ENCODE measurements at places on chromosomes 7 and 10.

GRCh38 chr7:116631676-116632075 lies 40.3 kb upstream of the MET start:
- no peak for DNase-seq

- no peak for DNase-seq
These were observed 40.7 kb downstream of the OGDH start for GRCh38 chr7:44646921-44647636.

GRCh38 chr7:21028186-21028585 lies 241.5 kb upstream of the SP8 start:
- no peak for DNase-seq

GRCh38 chr7:140494867-140495266 lies 15.6 kb upstream of the MKRN1 start:
- DNase-seq: no peak

DNA sequence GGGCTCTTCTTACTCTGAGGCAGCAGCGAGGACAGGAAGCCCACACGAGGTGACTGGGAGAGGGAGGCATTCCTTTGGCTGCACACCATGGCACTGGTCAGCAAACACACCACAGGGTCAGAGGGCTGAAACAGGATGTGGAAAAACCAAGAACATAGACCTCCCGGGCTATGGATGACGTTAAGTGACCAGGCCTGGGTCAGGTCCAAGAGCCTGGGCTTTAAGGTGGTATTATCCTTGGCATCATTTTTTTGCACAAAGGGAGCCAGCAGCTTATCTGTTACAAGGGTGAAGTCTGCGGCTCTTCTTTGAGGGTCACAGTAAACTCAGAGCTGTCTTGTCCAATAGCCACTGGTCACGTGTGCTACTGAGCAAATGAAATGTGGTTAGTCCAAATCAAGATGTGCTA lies 7.0 kb downstream of the WDR91 start:
- DNase-seq: no peak

- no peak for DNase-seq
These were observed 52.8 kb downstream of the ESYT2 start for GRCh38 chr7:158776474-158776873.

GRCh38 chr10:73495884-73496674 lies at the start of gene PPP3CB:
Gene PPP3CB, minus strand, starts transcription at chr10:73496024. Its CDS starts 135 bp downstream, at chr10:73495889.
- peak; percentile 94 for DNase-seq

DNA sequence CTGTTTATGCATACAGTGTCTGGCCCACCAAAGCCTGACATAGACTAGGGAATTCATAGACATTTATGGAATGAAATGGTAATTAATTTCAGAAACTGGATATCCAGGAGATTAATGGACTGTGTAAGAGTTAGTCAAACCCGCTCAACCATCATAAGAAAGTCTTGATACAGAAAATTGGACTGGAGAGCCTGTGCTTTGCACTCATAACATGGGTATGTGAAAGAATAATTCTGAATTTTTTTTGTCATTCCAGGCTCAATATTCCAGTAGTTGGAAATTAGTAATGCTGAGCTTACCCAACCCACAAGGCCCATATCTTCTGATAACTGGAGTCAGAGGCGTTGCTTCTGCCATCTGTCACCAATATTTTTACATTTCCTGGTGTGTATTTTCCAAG lies 799.7 kb upstream of the IGFBP3 start:
- no peak for DNase-seq

DNA sequence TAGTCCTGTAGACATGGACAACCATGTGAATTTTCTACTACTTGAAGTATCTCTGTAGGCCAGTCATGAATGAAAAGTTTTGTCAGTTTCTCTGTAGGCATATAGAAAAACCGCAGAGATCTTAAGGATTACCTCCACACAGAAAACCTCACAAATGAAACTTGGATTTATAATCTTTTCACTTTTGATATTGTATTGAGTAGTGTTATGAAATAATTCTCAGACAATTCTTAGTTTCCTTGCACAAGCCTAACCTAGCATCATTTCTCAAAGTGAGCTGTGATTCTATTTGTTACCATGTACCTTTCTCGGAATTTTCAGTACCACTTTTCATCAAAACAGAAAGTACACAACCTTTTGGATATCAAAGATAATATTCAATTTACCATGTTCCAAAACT lies 51.4 kb upstream of the OIT3 start:
- no peak for DNase-seq

DNA sequence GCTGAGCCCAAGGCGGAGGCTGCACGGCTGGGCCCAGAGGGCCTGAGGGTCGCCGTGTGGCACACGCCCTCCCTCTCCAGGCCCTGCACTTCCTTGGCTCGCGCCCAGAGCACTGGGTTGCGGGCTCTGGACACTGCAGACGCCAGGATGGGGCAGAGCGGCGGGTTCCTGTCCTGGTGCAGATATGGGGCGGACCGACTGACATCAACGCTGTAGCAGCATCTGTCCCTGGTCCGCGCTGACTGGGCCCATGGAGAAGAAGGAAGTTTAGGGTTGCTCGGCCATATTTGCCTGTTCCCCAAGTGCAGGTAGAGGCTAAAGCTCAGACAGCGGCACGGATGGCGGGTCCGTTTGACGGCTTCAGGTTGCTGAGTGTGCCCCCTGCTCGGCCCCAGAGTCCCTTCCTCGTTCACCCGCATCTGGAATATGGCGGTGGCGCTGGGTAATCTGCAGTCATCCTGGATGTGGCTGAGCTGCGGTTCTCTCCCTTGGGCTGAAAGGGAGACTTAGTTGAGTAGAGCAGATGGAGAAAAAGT lies 116.1 kb downstream of the OR13A1 start:
- no peak for DNase-seq

DNA sequence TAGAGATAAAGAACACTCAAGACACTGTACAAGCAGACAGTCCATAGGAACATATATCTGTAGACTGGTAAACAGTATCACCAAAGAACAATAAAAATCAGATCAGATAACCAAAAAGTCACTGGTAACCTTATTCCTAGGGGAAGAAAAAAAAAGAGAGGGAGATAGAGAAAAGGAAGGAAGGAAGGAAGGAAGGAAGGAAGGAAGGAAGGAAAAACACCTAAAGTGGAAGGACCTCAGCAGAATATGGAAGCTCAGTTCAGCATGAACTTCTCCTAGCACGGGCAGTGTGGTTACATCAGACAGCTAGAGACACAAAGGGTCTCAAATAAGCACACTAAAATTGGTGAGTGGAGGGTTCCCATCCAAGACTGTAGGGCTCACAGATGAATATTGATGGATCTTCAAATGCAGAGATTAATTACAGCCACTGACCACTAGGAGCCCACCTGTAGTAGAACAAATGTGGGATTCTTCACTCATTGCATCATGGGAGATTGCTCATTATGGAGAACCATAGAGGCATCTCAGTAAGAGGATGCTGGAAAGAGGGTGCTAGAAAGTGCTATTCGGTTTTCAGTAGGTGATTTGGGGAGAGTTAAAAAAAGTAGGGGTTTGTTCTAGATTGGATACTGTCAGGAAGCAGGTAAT lies 293.4 kb upstream of the C7orf33 start:
- no peak for DNase-seq

- no peak for DNase-seq
These were observed 237.6 kb upstream of the POM121L12 start for GRCh38 chr7:52797801-52798200.

DNA sequence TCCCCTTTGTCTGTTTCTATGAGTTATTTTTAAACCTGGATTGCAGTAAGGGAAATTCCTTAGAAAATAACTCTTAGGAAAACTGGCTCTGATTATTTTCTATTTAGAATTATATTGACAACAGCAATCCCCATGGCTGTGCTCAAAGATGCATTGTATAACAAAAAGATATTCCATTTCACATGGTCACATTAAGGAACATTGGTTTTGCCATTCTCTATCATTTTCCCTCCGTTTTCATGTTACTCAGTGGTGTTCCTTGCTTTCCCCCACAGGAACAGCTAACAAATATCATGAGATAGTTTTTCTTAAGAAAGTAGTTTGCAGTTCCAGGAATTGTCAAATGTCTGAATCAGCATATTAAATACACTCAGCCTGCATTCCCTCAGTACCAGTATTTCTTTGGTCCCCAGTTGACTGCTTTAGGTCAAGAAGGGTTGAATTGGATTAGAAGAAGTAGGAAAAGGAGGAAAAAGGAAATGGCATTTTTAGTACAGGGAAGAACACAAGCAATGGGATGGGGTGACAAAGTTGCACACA lies 436.7 kb downstream of the TNS3 start:
- DNase-seq: no peak

- peak; percentile 36 for DNase-seq
These were observed 4.4 kb upstream of the GSTK1 start for GRCh38 chr7:143258831-143259230.

Measured in CD4-positive, alpha-beta T cell treated with Interleukin-12 subunit alpha and Interleukin-12 subunit beta, for 1 hour (primary cell).